ENCODE measurements at places on chromosomes 2 and 18. TPM values are rescaled to one million over a fixed set of nuclear protein-coding genes. Genes with fewer than 3 reads are reported as not detected.

CPS1 gene
- total RNA-seq, result 20.1 TPM

DNA sequence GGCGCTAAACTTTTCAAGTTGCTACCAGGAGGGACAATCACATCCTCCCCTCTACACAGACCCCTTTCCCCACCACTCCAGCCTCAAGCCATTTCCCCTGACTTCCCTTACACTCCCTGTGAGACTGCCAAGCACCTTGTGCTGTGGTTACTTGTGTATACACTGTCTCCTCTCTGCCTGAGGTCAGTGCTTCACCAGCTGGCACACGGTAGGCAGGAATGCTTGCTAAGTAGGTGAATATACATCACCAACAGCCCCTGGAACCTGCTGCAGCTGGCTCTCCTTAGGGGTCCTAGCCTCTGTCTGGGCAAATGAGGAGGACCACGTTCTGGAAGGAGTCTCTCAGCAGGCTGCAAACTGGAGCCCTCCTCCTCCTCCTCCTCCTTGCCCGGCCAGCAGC is 38.3 kb upstream of the ACAA2 start:
- DNase-seq, result no peak

- no peak for DNase-seq
Measured at GRCh38 chr18:27636576-27637085, 451.5 kb upstream of the CHST9 start.

- DNase-seq, result no peak
Measured at GRCh38 chr18:50042611-50043010, 152.3 kb downstream of the MYO5B start.

GRCh38 chr2:192971981-192972380 is 777.2 kb upstream of the TMEFF2 start:
- no peak for DNase-seq

DNA sequence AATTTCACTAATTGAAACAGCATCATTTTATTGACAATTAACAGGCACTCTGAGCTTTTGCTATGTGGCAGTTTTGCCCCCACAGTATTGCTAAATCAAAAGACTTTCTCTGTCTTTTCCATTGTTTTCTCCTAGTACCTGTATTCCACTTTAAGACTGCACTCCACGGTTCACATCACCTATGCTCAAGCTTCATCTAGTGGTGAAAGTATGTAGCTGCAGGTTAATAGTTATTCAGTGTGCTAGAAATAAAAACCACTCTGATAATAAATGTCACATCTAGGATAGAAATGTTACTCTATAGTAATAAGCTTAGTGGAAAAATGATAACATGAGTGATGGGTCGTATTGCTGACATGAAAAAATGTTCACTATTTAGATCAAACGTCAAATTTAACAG is 24.6 kb downstream of the ARL6IP6 start:
- no peak for DNase-seq

- no peak for DNase-seq
Measured at GRCh38 chr2:70460333-70460732, 93.3 kb downstream of the TGFA start.

DNA sequence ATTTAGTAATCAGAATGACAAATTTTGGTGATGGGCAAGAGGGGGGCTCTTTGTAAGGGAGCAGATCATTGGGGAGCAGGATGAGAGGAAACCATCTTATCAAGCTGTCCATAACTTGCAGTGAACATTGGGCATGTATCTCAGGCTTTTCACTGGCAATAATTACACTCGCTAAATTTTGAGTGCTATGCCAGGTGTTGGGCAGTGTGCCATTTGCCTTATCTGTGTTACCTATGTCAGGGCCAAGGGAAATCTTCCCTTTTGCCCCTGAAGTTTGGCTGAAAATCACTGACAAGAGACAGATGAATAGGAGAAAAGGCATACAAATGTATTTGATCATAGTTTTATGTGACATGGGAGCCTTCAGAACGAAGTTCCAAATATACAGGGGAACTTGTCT is 39.0 kb downstream of the NOSTRIN start:
- DNase-seq, result no peak

DNA sequence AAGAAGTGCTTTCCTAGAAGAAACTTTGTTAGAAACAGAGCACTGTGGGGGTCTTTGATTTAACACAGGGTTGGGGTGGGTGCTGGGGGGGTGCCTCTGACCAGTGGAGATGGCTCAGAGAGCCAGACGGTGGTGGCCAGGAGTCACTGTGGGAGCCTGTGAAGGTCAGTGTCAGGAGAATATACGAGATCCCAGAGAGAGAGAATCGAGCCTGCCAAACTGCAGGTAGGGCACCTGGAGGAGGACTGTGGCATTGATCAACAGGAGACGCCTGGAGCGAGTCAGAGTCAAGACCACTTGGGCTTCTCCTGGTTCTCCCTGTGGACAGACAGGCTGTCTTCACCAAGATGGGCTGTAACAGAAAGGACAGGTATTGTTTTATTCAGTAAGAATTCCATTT is 136.5 kb upstream of the TWIST2 start:
- DNase-seq, result no peak

SERPINB3 gene
- total RNA-seq, result not detected

DNA sequence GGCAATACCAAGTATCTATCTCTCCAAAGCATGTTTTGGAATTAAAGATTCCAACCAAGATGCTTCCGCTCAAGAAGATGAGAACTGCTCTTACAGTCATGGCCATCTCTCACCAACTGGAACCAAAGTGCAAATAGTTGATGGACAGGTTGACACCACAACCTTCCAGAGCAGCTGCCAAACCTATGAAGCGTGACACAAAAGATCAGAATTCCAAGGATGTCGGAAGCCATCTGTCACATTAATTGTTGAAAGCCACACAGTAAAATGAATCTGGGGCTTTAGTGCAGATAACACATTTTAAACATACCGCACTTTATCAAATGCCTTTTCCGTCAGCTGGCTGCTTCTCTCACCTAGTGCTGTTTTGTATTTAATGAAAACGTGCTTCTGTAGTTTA is 195.7 kb downstream of the CDH20 start:
- DNase-seq, result no peak

Data from IMR-90 (cell line).